ENCODE measurements at places on chromosomes 5 and 9. TPM values are rescaled to one million over a fixed set of nuclear protein-coding genes. Genes with fewer than 3 reads are reported as not detected.
A peak's percentile ranks its signal among the peaks of the same experiment; 100 is the strongest.

- no peak for DNase-seq
Measured at GRCh38 chr9:131038256-131039128, 29.5 kb downstream of the LAMC3 start.

DNA sequence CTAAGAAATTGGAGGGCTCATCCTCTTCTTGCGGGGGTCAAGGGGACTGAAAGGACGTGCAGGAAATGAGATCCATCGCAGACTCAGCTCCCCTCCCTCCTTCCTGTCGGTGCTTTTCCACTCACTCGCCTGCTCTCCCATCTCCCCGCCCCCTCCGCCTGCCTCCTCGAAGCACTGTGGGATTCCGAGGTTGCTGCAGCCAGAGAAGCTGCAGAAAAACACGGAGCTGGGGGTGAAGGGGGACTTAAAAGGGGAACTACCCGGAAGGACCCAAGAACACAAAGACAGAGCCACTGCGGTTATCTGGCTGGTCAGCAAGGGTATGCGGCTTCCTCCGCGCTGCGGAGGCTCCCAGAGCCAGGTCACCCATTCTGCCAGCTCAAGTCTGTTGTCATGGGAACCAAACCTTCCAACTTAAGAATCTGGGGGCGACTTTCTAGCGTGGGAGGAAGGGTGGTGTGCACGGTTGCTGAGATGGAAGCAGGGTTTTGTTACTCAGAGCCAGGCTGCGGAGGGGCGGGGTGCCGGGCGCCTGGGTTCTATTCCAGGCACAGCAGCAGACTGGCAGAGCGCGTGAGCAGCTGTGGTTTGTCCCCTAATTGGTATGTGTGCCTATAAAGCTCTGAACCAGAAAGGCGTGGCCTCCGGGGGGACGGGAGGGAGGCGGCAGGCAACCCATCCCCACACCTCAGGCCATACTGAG is 24.9 kb downstream of the PCDHGC5 start:
- peak; percentile 92 for DNase-seq

GRCh38 chr9:124694414-124695279 is 76.5 kb downstream of the NR6A1 start:
- DNase-seq, result no peak

DNA sequence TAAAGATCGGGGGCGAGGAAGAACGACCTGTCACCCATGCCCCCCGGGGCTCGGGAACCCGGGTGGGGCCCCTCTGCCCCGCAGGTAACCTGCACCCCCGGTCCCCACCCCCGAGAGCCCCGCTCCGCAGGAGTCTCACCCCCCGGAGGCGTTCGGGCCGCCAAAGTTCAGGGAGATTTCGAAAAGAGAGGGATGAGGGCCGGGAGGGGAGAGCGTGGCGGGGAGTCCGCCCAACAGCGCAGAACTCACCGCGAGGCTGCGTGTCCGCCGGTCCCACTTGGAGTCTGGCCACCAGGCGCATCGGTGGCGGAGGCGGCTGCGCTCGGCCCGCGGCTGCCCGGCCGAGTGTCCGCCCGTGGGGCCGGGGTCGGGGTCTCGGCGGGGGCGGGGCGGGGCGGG is at the start of gene PHF19:
Gene PHF19, minus strand, starts transcription at position 347 of the 399 bp plus-strand sequence. CDS start 2,447 bp downstream, outside the sequence.
- peak; percentile 44 for DNase-seq

DNA sequence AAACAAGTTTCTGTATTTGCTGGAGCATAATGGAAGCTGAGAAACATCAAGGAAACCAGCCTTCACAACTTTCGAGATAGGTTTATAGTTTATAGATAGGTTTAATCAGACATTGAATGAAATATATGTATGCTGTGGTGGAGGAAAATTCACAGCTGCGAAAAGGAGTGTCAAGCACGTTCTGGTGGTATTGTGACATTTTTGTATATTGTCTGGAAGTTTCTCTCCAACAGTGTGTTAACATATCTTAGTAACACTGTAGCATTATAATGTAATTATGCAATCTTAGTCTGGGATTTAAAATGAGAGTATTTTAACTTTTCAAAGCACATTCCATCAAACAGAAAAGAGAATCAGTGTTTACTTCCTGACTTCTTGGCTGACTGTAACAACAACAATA is 50.0 kb downstream of the FCHO2 start:
- DNase-seq, result no peak

- no peak for DNase-seq
Measured at GRCh38 chr5:17255471-17256021, 38.1 kb downstream of the BASP1 start.

GRCh38 chr5:132674671-132675506 is 1.1 kb downstream of the IL4 start:
- no peak for DNase-seq

DNA sequence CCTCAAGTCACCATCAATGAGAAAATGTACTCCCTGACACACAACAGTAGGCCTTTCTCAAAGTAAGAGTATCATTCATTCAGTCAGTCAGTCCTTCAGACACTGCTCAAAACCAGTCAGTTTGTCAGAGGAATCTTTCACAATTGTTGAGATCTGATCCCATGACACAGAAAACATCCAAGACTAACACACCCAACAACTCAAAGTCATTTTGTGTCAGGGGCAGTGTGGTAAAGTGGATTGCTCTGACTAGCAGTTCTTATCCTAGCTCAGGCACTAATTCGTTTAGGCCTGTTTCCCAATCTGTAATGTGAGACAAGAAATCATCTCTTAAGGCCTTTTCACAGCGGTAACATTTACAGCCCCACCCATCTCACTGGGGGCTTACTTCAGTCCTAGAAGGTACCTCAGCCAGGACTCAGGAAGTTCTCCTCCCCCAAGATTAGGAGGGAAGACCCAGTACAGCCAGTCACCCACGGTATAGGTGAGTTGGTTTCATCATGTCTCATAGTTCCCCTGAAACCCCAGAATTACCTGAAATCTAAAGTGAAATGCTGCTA is 31.9 kb downstream of the SH3TC2 start:
- DNase-seq, result no peak

DNA sequence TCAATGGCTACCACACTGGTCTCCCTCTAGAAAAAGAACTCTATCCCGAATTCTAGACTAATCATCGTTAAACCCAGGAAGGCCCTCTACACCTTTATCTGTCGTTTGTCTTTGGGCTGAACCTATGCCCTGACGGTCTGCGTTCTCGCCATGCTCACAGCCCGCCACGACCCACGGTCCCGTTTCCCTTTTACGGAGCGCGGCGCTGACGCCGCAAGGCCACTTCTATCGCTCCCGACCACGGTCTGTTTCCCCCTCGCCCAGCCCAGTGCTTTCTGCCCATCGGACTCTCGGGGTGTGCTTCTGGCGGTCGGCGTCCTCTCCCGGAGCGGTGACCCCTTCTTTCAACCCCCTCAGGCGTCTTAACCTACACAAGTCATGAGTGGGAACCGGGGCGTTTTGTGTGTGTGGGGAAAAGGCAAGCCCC is 974 bp downstream of the C9orf40 start:
- peak; percentile 44 for DNase-seq

GRCh38 chr5:73743161-73743560 is 117.2 kb downstream of the ARHGEF28 start:
- DNase-seq, result no peak

DNA sequence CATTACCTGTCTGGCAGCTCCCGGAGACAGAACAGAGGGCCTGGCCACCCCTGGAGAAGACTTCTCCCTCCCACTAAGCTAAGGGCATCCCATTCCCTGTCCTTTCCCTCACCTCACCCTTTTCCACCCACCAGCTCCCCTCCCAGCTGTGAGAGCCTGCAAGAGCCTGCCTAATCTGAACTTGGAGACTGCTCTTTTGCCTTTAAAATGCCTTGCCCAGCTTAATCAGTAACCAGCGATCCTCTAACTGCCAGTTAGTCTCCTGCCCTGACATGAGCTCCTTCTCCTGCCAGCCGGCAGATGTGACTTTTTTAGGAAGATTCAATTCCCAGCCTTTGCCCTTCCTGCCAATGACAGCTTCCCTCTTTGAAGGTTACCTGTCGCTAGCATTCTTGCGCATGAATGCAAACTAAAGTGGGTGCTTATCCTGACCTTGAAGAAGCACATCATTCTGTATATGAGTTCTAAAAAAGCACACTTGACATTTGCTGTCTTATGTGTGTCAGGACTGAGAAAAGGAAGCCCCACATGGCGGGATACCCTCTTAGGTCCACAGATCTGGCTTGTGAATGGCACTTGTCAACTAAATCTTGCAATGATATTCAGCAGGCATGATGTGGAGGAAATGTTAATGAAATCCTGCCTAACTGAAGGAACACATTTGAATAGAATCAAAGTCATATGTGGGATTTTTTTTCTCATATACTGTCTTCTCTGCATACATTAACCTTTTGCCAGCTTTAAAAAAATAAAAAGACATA is 411.2 kb upstream of the SLC30A5 start:
- DNase-seq, result no peak

DNA sequence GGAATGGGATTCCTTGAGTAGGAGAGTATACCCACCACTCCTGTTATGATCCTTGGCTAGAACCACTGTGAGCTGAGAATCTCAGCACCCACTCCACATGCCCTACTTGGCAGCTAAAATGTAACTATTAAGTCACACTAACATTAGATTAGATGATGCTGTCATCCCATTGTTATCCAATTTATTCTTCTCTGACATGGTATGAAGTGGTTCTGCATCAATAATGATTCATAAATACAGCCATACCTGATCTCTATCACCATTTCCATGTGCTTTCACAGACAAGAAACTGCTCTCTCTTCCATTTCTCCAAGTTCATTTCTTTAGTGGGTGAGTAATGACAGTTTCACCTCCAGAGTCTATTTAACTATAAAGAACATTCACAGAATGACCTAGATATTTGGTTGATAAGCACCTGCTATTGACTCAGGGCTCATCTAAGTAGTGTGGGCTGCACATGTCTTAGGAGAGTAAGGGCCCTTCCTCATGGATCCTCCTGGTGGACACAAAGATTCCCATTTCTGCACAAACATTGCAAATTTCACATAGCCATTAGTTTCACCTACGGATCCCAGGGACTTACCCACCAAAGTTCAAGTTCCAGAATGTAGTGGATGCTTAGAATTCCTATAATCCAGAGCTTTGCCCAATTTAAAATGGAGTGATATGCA is 187.9 kb downstream of the EBF1 start:
- DNase-seq, result no peak

DNA sequence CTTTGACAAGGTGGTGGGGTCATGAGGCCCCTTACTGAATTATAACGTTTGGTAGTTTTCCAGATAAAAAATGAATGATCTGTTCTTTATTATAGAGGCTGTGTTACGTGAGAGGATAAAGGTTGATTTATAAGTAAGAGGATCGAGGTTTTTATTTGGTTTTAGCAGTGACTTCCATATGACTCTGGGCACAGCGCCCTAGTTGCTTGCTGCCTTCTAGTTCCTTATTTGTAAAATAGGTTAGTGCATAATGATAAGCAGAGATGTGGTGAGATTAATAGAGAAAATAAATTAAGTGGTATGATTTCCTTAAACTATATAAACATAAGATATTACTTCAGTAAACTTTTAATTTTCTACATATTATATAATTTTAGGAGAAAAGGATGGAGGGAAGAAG is 29.8 kb downstream of the MRRF start:
- DNase-seq, result no peak

DNA sequence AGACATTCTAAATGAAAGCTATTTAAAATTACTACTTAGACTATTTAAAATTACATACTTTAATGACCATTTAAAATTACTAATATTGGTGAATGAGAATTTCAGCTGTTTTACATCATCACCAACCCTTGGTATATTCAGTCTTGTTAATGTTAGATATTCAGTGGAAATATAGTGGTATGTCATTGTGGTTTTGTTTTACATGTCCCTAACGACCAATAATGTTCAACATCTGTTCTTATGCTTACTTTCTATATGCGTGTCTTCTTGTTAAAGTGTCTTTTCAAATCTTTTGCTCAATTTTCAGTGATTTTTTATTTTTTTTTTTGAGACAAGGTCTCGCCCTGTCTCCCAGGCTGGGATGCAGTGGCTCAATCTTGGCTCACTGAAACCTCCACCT is 279.3 kb upstream of the TARS1 start:
- no peak for DNase-seq

- no peak for DNase-seq
Measured at GRCh38 chr5:163635631-163636030, 130.2 kb downstream of the MAT2B start.

GRCh38 chr5:123441408-123441807 is 18.2 kb upstream of the CEP120 start:
- no peak for DNase-seq

DNA sequence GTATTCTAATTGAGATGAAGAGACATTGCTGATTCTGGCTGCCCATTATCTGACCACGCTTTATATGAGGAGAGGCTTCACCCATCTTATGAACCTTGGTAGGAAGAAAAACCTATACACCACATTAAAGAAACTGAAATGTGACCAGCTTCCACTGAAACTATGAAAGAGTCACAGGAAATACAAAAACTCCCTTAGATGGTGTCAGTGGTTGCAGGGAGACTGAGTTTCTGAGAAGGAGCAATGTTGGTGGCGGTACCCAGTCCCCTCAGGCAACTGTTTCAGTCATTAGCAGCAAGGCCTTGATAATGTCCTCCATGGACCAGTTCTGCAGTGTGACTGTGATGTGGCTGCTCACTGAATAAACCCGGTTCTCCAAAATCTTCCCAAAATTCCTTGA is 110.5 kb upstream of the FTMT start:
- DNase-seq, result no peak

GRCh38 chr9:134396258-134396742 is 70.0 kb downstream of the RXRA start:
- DNase-seq, result no peak

DNA sequence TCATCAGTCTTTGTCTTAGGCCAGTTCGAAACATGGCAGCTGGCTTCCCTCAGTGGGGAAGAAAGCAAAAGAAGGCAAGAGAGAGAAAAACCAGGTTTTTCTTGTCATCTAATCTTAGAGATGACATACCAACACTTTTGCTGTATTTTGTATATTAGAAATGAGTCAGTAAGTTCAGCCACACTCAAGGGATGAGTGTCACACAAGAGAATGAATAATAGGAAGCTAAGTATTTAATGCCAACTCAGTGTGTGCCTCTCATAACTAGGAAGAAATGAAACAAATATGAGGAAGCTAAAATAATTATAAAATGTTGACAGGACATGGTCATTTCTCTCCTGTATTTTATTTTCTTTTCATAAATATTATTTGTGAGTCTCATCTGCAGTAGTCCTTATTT is 65.3 kb downstream of the CDH12 start:
- DNase-seq, result no peak

DNA sequence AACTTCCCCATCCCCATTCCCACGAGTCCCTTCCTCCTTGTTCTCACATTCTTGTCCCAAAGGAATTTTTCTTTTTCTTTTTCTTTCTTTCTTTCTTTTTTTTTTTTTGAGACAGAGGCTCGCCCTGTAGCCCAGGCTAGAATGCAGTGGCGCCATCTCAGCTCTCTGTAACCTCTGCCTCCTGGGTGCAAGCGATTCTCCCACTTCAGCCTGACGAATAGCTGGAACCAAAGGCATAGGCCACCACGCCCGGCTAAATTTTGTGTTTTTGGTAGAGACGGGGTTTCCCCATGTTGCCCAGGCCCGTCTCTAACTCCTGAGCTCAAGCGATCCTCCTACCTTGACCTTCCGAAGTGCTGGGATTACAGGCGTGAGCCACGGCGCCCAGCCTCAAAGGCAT is 751 bp downstream of the DNAI1 start:
- DNase-seq, result no peak

ZNF483 gene
- 10.4 TPM for total RNA-seq

COL5A1 gene
- total RNA-seq, result 28.8 TPM

ARRDC3 gene
- 120 TPM for total RNA-seq

SPINK7 gene
- not detected for total RNA-seq

PDE6A gene
- total RNA-seq, result 0.39 TPM

ANKRD18B gene
- total RNA-seq, result not detected

ANKRD33B gene
- 0.24 TPM for total RNA-seq

SARDH gene
- total RNA-seq, result 1.6 TPM

CFAP77 gene
- not detected for total RNA-seq

PNPLA7 gene
- total RNA-seq, result 16.0 TPM

DOK3 gene
- 49.1 TPM for total RNA-seq

IFNB1 gene
- not detected for total RNA-seq

HAVCR1 gene
- total RNA-seq, result not detected

NR5A1 gene
- 197 TPM for total RNA-seq
